ENCODE measurements at places on chromosomes 12 and 14. TPM values are rescaled to one million over a fixed set of nuclear protein-coding genes. Genes with fewer than 3 reads are reported as not detected.

TNFRSF1A gene
- 311 TPM for total RNA-seq

ISM2 gene
- not detected for total RNA-seq

DNA sequence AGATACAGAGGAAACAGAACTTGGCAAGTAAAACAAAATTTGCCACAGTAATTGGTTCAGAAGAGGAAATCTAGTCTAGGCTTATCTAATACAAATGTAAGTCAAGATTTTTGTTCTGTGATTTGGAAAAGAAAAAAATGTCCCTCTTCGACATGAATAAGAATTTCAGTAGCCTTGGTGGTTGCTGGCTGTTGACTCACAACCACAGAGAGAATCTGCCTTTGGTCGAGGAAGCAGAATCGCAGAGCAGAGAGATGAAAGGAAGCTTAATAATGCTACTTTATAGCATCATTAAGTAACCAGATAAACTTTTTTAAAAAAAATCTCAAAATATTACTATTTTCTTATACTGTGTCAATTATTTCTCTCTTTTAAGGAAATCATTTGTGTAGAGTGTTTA lies 1096.6 kb downstream of the FLRT2 start:
- no peak for DNase-seq

DNA sequence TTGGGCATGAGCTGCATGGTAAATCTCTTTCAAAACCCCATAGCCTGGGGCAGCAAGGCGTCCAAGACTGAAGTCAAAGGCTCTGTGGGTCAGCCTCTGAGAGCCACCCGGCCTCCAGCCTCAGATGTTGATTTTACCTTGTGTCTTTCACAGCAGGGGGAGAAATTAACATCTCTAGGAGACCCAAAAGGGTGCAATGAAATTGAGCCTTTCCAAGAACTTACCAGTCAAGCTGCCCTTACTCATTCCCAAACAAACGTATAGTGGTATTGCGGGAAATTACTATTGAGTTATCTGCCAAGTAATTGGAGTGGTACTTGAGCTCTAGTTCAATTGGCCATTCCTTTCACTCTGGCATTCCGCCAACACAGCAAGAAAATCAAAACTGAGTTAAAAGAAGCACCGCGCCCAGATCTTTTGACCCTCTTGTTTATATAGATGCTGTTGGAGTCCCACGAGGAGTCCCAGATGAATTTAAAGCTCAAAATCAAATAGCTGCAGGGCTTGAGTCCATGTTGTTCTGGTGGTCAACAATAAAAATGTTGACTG lies 380.7 kb upstream of the SYT1 start:
- DNase-seq, result no peak

PAX9 gene
- total RNA-seq, result 0.21 TPM

DNA sequence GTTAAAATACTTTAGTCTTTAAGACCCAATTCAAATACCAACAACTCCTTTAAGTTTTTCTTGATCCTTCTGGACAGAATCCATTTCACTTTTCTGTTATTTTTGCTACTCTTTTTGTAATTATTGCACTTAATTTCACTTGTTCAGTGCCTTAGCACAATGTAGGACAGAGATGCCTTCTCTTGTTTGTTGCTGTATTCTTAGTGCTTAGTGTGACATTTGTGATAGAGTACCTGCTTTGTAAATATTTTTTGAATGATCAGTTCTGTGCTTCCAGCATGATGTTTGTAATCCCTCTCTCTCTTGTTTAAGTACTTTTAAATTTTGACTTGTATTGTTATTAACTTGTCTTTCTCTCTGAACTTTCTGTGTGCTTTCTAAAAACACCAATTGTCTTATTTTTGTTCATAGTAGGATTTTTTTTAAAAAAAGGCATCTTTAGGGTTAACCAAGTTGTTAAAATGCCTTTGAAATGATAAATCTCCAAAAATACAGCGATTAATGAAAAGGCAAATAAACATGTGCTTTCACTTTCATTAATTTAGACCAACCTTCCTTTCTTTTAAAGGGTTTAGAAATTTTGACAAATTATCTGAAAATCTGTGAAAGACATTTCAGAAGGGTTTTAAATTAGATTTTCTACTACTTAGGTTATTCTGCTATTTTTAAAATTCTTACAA lies 11.9 kb downstream of the NAA30 start:
- DNase-seq, result no peak

GRCh38 chr14:104085032-104085888 lies at the start of gene ASPG:
Gene ASPG, plus strand, starts transcription at chr14:104085700. Its CDS starts 71 bp downstream, at chr14:104085771.
- DNase-seq, result no peak

DNA sequence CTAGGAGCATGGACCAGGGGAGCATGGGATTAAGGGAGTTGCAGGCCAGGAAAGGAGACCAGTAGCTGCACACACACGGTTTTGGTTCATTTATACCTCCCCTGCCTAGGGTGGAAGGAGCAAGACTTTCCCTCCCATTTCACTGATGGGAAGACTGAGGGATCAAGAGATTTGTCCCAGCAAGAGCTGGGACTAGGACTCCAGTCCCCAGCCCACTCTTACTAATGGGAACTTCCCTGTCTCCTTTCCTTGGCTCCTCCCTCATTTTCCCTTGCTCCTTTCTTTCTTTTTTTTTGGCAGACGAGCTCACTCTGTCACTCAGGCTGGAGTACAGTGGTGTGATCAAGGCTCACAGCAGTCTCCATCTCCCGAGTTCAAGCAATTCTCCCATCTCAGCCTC lies 13.0 kb downstream of the SCNN1A start:
- no peak for DNase-seq

SLCO1A2 gene
- total RNA-seq, result not detected

TIMM9 gene
- 43.9 TPM for total RNA-seq

DNA sequence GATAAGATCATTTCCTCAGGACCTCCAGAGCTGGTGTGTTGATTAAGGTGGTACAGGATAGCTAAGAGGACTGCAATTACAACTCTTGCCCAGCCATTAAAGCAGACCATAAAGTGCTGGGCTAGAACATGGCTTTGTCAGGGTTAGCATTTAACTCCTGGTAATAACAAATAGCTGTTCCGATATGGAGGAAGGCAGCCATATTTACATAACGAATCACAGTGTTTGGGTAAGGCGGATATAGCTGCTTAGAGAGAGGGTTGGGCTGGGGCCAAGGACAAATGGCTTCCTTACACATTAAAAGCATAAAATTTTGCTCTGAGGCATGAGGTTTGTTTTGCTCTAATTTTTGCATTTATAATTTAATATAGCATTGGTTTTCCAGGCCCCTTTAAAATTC lies 297.7 kb upstream of the DDHD1 start:
- DNase-seq, result no peak

- DNase-seq, result no peak
Measured at GRCh38 chr12:8891976-8892375, 22.3 kb upstream of the PHC1 start.

ACVRL1 gene
- total RNA-seq, result 90.2 TPM

DNA sequence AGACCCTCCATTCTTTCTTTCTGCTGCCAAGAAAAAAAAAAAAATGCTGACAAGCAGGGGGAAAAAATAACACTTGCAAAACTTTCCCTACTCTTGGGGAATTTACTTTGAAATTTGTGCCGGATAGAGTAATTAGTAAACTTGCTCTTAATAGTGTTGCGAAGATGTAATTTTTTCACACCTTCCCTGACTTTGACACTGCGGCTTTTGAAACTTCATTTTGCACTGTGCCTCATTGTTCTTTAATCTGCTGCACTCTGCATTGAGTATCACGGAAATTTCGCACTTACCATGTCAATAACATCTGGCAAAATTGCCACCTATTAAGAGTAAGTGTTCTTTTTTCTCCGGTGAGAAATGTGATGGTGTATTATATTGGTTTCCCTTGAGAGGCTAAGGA lies 596.1 kb downstream of the VRK1 start:
- no peak for DNase-seq

DNA sequence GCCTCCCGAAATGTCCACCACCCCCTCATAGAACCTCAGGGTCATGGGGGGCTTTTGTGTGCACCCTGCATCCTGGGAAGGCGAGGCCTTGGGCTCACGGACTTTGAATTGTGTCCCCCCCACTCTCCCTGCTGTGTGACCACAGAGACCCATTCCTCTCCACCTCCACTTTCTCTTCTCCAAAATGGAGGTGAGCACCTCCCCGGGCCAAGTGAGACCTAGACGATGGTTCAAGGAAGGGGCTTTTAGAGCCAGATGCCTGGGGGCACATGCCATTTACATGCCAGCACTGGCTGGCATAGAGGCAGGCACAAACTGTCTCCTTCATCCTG lies 33.5 kb downstream of the CYP46A1 start:
- no peak for DNase-seq

SLC17A8 gene
- total RNA-seq, result not detected

DAO gene
- total RNA-seq, result not detected

SLCO1C1 gene
- 4.5 TPM for total RNA-seq

SVOP gene
- not detected for total RNA-seq

- DNase-seq, result no peak
Measured at GRCh38 chr14:75636100-75636692, 24.5 kb downstream of the ERG28 start.

KLRG1 gene
- 5.9 TPM for total RNA-seq

DNA sequence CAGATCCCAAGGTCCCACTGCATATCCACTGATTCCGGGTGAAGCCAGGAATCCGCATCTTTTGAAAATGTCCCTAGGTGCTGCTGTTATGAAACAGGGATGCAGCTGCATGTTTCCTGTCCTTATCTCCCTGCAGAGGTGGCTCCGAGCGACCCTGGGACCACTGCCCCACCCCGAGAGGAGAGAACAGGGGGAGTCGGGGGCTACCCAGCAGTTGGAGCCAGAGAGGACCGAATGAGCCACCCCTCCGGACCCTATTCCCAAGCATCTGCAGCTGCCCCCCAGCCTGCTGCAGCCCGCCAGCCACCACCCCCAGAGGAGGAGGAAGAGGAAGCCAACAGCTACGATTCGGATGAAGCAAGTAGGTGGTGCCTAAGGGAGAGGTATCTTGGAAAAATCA lies 30.3 kb upstream of the OAS1 start:
- DNase-seq, result no peak

GRCh38 chr12:101928556-101928955 lies 51.2 kb downstream of the DRAM1 start:
- no peak for DNase-seq

GRCh38 chr12:29220632-29221336 lies 71.7 kb downstream of the FAR2 start:
- DNase-seq, result no peak

DICER1 gene
- total RNA-seq, result 92.5 TPM

- DNase-seq, result no peak
Measured at GRCh38 chr12:51390891-51391282, 319 bp downstream of the GALNT6 start.

DNA sequence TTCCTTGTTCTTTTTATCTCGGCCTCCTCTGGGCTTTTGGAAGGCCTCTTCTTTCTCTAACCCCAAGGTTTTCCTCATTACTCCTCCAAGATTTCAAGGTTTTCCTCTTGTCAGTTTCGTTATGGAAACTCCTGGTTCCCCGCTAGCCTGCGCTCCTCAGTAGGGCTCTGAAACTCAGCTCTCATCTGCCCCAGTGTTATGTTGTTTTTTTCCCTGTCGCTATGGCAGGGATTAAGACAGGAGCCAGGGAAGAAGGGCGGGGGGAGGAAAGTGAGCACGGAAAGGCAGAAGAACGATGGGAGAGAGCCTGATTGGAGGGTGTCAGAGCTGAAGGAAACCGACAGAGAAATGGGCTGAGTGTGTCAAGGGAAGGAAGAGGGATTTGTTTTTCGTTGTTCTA lies 26.5 kb upstream of the JDP2 start:
- DNase-seq, result no peak

DNA sequence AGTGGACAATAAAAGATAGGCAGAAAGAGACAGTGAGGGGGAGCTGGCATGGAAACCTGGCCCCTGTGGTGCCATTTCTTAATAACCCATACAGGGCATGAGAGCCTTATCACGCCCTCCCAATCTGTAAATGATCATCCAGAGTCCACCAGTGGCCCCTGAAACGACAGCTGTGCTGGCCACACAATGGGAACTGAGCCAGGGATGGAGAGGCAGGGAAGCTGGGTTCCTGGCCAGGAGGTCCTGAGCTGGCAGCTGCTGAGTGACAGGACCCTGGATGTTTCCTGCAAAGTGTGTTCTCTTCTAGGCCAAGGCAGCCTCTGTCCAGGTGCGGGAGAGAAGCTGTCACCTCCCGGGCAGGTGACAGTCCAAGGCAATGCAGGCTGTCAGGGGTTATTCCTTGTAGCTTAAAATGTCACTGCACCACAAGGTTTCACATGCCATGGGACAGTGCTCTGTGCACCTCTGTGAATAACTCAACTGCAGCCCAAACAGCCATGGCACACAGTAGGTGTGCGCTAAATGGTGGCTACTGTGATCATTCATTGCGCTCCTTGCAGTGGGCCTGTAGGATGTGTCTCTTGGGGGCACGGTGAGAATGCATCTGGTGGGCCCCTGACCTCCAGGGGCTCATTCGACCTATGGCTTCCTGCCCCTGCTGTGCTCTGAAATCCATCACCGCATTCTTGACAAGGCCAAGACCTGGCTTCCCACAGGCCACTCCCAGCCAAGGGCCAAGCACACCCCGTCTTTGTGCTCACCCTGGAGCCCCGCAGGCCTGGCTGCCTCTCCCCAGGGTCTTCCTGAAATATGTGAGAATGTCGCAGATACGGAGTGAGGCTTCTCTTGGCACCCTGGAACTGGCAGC lies 46.3 kb upstream of the BCL11B start:
- DNase-seq, result no peak

ANO4 gene
- total RNA-seq, result not detected

FAM90A1 gene
- not detected for total RNA-seq

DNA sequence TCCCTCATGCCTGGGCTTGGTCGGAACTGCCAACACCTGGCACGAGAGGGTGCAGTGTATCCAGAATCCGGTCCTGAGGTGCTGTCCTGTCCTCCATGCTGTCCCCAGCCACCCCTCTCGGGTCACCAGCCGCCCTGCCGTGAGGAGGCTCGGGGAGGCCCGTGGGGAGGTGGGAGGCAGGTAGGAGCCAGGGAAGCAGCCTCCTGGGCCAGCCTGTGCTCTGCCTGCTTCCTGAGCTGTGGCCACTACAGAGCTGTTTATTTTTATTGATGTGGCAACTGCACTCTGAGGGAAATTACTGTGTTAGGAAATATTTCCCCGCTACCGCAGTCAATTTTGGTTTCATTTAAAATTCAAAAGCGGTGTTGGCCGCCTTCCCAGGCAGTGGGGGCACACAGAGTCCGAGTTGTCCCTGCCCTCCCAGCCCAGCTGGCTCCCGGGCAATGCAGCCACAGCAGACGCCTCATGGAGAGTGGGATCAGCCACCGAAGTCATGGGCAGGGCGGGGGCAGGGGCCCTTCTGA lies 18.3 kb downstream of the NOC4L start:
- no peak for DNase-seq

DNA sequence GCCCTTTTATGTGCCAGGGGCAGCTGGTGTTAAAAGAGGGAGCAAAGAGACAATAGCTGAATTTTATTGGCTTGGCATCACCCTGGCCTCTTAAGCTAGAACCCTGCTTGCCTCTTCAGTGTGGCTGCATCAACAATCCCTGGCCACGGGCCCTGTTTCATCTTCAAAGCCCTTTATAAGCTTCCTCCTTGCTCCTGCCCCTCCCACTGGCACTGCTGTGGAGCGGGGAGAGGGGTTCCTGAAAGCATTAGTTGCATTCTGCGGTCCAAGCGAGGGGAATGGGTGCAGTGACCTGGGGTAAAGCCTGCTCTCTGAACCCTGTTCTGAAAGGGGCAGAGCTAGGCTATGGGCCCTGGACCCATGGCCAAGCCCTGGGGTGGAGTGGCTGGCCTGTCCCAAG lies 220 bp upstream of the KRT83 start:
- no peak for DNase-seq

ASB2 gene
- total RNA-seq, result 48.3 TPM

- DNase-seq, result no peak
Measured at GRCh38 chr14:99253890-99254289, 18.1 kb downstream of the BCL11B start.

Data from thoracic aorta (tissue), 2 donors.